ENCODE measurements at places on chromosomes 5 and 9.
A peak's percentile ranks its signal among the peaks of the same experiment; 100 is the strongest.

DNA sequence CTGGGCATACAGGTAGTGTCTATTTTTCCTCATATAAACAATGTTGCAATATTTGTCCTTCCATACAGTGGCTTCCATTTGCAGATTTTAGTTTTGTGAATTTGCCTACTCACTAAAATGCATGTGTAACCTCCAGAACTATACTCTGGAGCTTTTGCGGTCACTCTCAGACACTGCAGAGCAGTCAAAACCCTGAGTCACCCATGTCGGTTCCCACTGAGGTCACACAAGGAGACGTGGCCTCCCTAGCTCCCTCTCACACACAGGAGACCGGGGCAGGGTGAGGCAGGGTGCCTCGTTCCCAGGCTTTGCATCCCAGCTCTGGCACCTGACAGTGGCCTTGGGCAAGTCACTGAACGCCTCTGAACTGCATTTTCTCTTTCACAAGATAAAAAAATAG lies 55.5 kb upstream of the ZNF354A start:
- no peak for DNase-seq

- DNase-seq, result no peak
These were observed 114.1 kb downstream of the PIK3R1 start for GRCh38 chr5:68329554-68330255.

GRCh38 chr5:163964671-163965070 lies 459.3 kb downstream of the MAT2B start:
- DNase-seq, result peak; percentile 72

DNA sequence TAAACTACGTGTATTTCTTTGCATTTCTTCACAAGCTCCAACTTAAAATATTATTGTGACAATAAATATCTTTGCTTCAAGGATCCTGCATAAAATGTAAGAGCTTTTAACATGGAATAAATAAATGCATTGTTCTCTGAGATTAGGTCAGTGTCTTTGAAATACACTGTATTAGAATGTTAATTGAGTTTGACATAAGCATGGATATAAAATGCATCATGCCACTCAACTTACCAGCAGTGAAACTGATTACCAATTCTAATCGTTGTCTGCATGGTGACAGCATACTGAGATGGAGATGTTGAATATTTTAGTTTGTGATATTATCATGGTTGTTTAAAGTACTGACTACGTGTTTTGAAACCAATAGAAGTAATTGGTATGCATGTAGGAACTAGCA lies 555.3 kb upstream of the ZNF608 start:
- no peak for DNase-seq

- DNase-seq, result peak; percentile 4
These were observed 183.6 kb upstream of the IRX4 start for GRCh38 chr5:2066373-2066772.
